Fibroblast of skin of right quadriceps (primary cell): ENCODE measurements at places on chromosomes 1 and 21.

- DNase-seq: no peak
Measured at GRCh38 chr1:221634606-221635005, 107.3 kb downstream of the DUSP10 start.

- no peak for DNase-seq
Measured at GRCh38 chr1:23177031-23177430, 8.4 kb upstream of the LUZP1 start.

GRCh38 chr1:234186037-234186688, 187.1 kb upstream of the COA6 start:
- DNase-seq: no peak

GRCh38 chr1:19009882-19010321, 53.4 kb upstream of the IFFO2 start:
- DNase-seq: peak; percentile 96

GRCh38 chr21:36640721-36641244, 58.1 kb upstream of the SIM2 start:
- DNase-seq: no peak

DNA sequence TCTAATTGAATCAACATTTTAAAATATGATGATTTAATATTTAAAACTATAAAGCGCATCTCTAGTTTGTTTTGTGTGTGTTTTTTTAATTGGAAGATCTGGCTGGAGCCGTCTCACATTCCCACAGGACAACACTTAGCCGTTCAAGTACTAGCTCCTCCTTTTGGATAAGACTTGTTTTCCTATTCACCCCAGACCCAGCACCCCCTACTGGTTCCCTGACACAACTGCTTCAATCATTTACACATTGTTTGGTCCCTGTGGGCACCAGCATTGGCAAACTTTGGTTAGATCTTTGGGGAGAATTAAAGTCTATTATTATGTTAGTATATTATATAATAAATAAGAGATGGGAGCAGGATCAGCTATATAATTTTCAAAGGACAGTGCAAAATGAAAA, 34.5 kb downstream of the TYW3 start:
- DNase-seq: peak; percentile 2

DNA sequence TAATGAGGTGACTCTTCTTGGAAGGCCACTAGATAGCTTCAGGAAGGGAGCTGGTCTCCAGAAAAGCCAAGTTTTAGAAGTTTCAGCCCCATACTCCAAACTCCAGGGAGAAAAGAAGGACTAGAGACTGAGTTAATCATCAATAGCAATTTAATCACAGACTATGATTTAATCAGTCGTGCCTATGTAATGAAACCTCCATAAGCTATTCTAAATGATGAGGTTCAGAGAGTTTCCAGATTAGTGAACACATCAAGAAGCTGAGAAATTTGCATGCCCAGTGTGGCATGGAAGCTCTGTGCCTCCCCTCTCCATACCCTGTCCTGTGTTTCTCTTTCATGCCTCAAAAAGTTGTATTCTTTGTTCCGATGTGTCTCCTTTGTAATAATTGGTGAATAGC, 49.2 kb upstream of the CCDC190 start:
- DNase-seq: no peak

DNA sequence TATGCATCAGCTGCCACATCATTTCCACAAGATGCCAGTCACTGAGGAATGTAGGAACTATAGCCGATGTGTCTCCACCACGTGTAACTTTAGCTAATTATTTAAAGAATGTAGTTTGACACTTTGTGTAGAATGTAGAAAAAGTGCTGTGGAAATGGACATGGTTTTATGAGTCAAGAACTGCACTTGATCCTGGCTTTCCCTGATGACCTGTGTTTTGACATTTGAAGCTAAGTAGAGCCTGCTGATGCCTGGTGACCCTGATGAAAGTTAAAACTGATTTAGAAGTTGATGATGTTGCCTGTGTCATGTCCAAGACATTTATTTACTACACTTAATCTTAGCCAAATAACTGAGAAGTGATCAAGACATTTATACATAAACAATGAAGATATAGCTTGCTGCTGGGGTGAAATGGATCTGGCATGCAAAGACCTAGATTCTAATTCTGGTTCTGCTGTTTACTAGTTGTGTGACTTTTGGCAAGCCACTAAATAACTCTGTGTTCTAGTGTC, 4.4 kb upstream of the OSBPL9 start:
- DNase-seq: peak; percentile 35
